ENCODE measurements at places on chromosomes 12 and 14.

DNA sequence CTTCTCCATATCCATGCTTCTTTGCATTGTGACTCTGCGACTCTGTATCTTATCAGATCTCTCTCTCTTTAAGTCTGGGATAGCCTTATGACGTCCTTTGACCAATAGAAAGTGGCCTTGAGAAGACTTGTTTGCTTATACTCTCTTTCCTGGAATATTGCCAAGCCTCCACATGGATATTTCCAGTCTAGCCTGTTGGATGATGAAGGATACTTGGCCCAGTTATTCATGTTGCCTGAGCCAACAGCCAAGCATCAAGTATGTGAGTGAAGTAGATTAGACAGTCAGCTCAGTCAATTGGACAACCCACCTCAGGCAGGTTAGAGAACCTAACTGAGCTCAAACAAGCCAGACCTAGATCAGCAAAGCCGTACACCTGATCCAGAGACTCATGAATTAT is 864.2 kb upstream of the MGAT4C start:
- no peak for DNase-seq

GRCh38 chr12:94779485-94779884 is 129.1 kb upstream of the TMCC3 start:
- no peak for DNase-seq

DNA sequence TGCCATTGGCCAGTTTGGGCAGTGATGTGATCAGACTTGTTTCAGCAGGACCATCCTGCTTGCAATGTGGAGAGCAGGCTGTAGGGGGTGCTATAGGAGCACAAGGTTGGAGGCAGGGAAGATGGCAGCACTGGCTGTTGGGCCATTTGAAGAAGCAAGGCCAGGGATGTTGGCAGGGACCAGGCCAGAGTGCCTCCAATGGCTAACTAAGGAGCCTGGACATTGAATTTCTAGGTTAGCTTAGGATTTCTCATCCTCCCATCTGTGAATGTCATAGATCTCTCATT is 23.5 kb downstream of the FGF23 start:
- DNase-seq, result no peak

- DNase-seq, result no peak
Measured at GRCh38 chr14:91728616-91729183, 3.2 kb downstream of the CATSPERB start.

Data from effector CD8-positive, alpha-beta T cell (primary cell).